ENCODE measurements at places on chromosomes 4 and X. TPM values are rescaled to one million over a fixed set of nuclear protein-coding genes. Genes with fewer than 3 reads are reported as not detected.

DNA sequence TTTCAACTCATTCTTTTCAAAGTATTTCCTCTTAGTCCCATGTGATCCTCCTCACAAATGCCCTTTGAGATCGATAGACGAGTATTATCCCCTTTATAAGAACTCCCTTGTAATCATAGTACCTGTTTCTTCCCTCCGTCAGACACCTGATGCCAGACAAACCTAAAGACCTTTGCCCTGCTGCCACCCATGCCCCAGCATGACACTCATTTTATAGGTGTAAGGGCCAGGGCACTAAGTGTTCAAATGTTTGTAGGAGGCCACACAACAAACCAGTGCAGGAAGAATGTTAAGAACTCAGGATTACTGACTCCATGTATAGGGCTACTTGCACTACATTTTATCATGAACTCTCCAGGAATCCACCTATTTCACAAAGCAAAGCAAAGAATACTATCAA is 115.6 kb upstream of the DIAPH2 start:
- no peak overlapping the region for H3K27ac ChIP-seq
- no peaks in the 10 kb centered on the region for H3K36me3 ChIP-seq
- H3K4me3 ChIP-seq = no peak overlapping the region
- no peaks in the 10 kb centered on the region for H3K4me1 ChIP-seq
- no peaks in the 10 kb centered on the region for H3K27me3 ChIP-seq

DNA sequence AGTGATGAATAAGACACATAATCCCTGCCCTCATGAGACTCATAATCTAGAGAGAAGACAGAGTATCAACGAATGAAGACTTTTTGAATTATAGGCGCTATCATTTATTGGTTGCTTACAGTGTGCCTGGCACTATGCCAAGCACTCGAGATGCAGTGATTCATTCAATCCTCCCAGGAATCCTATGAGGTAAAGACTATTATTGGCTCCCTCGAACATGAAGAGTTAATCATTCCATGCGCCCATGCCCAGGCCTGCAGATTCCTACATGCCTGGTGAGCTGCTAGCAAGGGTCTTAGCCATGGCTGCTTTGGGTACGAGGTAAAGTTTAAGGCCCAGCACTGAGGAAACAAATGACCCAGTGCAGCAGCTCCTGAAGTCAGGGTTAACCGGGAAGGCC is 47.0 kb downstream of the TEX13B start:
- H3K27me3 ChIP-seq = peaks cover 10% of the 10 kb centered on the region
- H3K4me1 ChIP-seq = no peaks in the 10 kb centered on the region
- no peak overlapping the region for H3K4me3 ChIP-seq
- no peaks in the 10 kb centered on the region for H3K36me3 ChIP-seq

DNA sequence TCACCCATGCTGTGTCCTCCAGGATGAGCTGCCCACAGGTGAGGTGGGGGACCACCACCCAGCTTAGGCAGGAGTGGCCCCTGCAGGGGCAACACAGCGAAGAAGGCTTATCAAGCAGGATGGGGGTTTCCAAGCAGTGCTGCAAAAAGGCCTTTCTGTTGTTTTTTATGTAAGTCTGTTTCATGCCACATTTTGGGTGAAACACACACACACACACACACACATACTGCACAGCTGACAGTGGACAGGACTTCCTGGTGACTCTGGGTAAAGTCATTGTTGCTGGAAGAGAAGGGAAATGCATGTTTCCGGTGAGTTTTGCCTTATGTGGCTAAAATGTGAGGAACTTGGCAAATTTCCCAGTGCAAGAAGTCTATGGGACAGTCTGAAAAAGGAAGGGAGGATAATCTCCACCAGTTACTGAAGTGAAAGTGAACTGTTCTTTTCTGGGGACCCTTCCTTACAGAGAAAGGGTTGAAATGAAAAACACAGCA is 119.2 kb downstream of the IRF2 start:
- H3K4me3 ChIP-seq = no peak overlapping the region
- peaks cover 57% of the 10 kb centered on the region for H3K4me1 ChIP-seq
- peak overlapping the region; percentile 86 for H3K27ac ChIP-seq
- no peak for DNase-seq

- no peaks in the 10 kb centered on the region for H3K27me3 ChIP-seq
- DNase-seq = no peak
- no peak overlapping the region for H3K4me3 ChIP-seq
- no peaks in the 10 kb centered on the region for H3K36me3 ChIP-seq
- H3K27ac ChIP-seq = no peak overlapping the region
- no peaks in the 10 kb centered on the region for H3K4me1 ChIP-seq
Measured at GRCh38 chr4:118363166-118363565, 10.4 kb upstream of the PRSS12 start.

- DNase-seq = no peak
- H3K4me1 ChIP-seq = no peaks in the 10 kb centered on the region
- no peaks in the 10 kb centered on the region for H3K36me3 ChIP-seq
- H3K27me3 ChIP-seq = no peaks in the 10 kb centered on the region
- H3K27ac ChIP-seq = no peak overlapping the region
Measured at GRCh38 chrX:14015941-14016340, 13.8 kb downstream of the GEMIN8 start.

- H3K4me3 ChIP-seq = no peak overlapping the region
- no peak overlapping the region for H3K27ac ChIP-seq
- H3K27me3 ChIP-seq = no peaks in the 10 kb centered on the region
- peaks cover 20% of the 10 kb centered on the region for H3K4me1 ChIP-seq
Measured at GRCh38 chr4:123613586-123614344, 217.2 kb downstream of the SPRY1 start.

DNA sequence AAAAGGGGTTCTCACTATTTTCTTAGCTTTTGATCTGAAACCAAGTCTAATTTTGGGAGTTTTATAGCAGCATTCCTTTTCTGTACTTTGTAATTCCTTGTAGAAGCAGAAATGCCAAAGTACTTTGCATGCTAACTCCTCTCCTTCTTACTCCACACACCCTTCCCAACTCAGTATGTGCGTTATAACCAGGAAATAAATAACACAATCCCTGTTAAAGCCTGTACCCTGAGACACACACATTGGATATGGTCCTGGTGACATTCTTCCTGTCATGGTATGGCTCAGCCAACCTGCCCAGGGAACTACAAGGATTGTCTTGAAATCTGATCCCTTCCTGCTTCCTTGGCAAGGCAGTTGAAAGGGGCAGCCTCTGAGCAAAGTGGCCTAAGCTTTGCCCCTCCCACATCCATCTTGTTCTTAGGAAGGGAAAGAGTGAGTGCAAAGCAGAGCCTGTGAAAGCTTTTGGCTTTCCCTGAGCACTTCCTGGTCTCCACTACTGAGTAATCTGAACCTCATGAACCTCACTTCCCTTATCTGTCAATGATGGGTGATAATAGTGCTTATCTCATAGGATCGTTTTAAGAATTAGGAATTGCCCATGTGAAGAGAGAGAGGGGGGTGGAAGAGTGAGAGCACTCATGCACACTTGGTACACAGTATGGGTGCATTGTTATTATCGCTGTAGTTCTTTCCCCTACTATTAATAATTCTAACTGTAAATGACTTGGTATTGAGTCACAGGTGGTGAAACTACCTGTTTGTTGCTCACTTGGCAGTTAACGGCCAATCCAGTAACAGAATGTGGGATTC is 109.3 kb downstream of the AFF2 start:
- H3K27me3 ChIP-seq = no peaks in the 10 kb centered on the region
- H3K27ac ChIP-seq = peak overlapping the region; percentile 67
- DNase-seq = peak; percentile 31
- H3K4me1 ChIP-seq = no peaks in the 10 kb centered on the region
- no peak overlapping the region for H3K4me3 ChIP-seq

GRCh38 chr4:8434251-8435073 is 6.1 kb downstream of the ACOX3 start:
- H3K27ac ChIP-seq = peak overlapping the region; percentile 58
- no peak for DNase-seq
- no peaks in the 10 kb centered on the region for H3K27me3 ChIP-seq
- H3K4me1 ChIP-seq = peaks cover 21% of the 10 kb centered on the region
- no peaks in the 10 kb centered on the region for H3K36me3 ChIP-seq

XG gene
- total RNA-seq = 0.38 TPM

- no peaks in the 10 kb centered on the region for H3K4me1 ChIP-seq
- H3K4me3 ChIP-seq = no peak overlapping the region
- no peaks in the 10 kb centered on the region for H3K27me3 ChIP-seq
- no peak for DNase-seq
- H3K27ac ChIP-seq = no peak overlapping the region
Measured at GRCh38 chr4:110172972-110173371, 25.4 kb downstream of the ELOVL6 start.

TAF7L gene
- total RNA-seq = not detected

TMSB15B gene
- 1.3 TPM for total RNA-seq

UGT2B28 gene
- not detected for total RNA-seq

GRCh38 chr4:142079959-142080358 is 443.6 kb downstream of the IL15 start:
- no peaks in the 10 kb centered on the region for H3K27me3 ChIP-seq
- no peaks in the 10 kb centered on the region for H3K4me1 ChIP-seq
- H3K4me3 ChIP-seq = no peak overlapping the region

- no peaks in the 10 kb centered on the region for H3K36me3 ChIP-seq
- H3K4me1 ChIP-seq = no peaks in the 10 kb centered on the region
- H3K27ac ChIP-seq = no peak overlapping the region
- no peak for DNase-seq
- no peak overlapping the region for H3K4me3 ChIP-seq
Measured at GRCh38 chr4:175813204-175813603, 1.1 kb upstream of the GPM6A start.

MAGED4 gene
- 7.0 TPM for total RNA-seq

GRCh38 chrX:38500866-38501265 is 60.5 kb upstream of the TSPAN7 start:
- H3K36me3 ChIP-seq = no peaks in the 10 kb centered on the region
- H3K4me3 ChIP-seq = no peak overlapping the region
- no peak for DNase-seq
- H3K27me3 ChIP-seq = no peaks in the 10 kb centered on the region
- H3K27ac ChIP-seq = no peak overlapping the region
- H3K4me1 ChIP-seq = no peaks in the 10 kb centered on the region

RAB9B gene
- 1.6 TPM for total RNA-seq

- H3K4me1 ChIP-seq = no peaks in the 10 kb centered on the region
- H3K4me3 ChIP-seq = no peak overlapping the region
- no peaks in the 10 kb centered on the region for H3K27me3 ChIP-seq
- no peak overlapping the region for H3K27ac ChIP-seq
Measured at GRCh38 chrX:79167462-79167861, 23.0 kb downstream of the GPR174 start.

GRCh38 chrX:99938464-99938863 is 471.6 kb downstream of the PCDH19 start:
- no peak for DNase-seq
- H3K27me3 ChIP-seq = no peaks in the 10 kb centered on the region
- no peak overlapping the region for H3K4me3 ChIP-seq
- H3K36me3 ChIP-seq = no peaks in the 10 kb centered on the region
- H3K27ac ChIP-seq = no peak overlapping the region

F9 gene
- not detected for total RNA-seq

- no peaks in the 10 kb centered on the region for H3K36me3 ChIP-seq
- no peaks in the 10 kb centered on the region for H3K4me1 ChIP-seq
- no peaks in the 10 kb centered on the region for H3K27me3 ChIP-seq
- no peak overlapping the region for H3K27ac ChIP-seq
Measured at GRCh38 chr4:101853691-101854090, 63.2 kb downstream of the BANK1 start.

- H3K27me3 ChIP-seq = no peaks in the 10 kb centered on the region
- no peak overlapping the region for H3K27ac ChIP-seq
- H3K4me1 ChIP-seq = no peaks in the 10 kb centered on the region
Measured at GRCh38 chrX:27186671-27187070, 276.5 kb downstream of the PPP4R3C start.

PPM1K gene
- 23.2 TPM for total RNA-seq
